ENCODE measurements at places on chromosomes 12 and 14. TPM values are rescaled to one million over a fixed set of nuclear protein-coding genes. Genes with fewer than 3 reads are reported as not detected.

The BBOF1 gene
- 0.51 TPM for total RNA-seq

The CLMN gene
- 0.80 TPM for total RNA-seq

The RAD51AP1 gene
- 34.1 TPM for total RNA-seq

- no peaks in the 10 kb centered on the region for H3K36me3 ChIP-seq
- H3K4me1 ChIP-seq = no peaks in the 10 kb centered on the region
- no peaks in the 10 kb centered on the region for H3K27me3 ChIP-seq
- no peak overlapping the region for H3K27ac ChIP-seq
- DNase-seq = no peak
Observed at GRCh38 chr12:44654646-44655639, 221.2 kb downstream of the NELL2 start.

DNA sequence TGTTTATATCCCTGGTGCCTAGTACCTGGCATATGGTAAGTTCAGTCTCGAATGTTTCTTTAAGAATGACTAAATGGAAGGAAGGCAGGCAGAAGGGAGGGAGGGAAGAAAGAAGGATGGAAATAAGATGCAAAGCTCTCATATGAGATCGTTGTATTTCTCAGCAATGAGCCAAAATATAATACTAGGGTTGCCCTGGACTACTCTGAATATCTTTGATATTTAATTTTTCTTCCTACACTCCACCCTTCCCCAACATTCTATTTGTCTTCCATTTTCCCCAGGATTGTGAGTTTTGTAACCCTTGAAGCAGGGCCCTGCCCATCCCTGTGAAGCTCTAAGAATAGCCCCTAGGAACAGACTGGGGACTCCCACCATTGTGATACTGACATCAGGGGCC lies 43.9 kb downstream of the GUCY2C start:
- no peaks in the 10 kb centered on the region for H3K4me1 ChIP-seq
- H3K27me3 ChIP-seq = peaks cover 7% of the 10 kb centered on the region
- H3K4me3 ChIP-seq = no peak overlapping the region
- H3K36me3 ChIP-seq = no peaks in the 10 kb centered on the region
- H3K27ac ChIP-seq = no peak overlapping the region

- H3K27me3 ChIP-seq = no peaks in the 10 kb centered on the region
- peak overlapping the region; percentile 78 for H3K27ac ChIP-seq
- peak overlapping the region; percentile 97 for H3K4me3 ChIP-seq
- no peak for DNase-seq
- peaks cover 29% of the 10 kb centered on the region for H3K36me3 ChIP-seq
Observed at GRCh38 chr12:121806009-121806545, 2.3 kb downstream of the SETD1B start.

- DNase-seq = no peak
- no peaks in the 10 kb centered on the region for H3K4me1 ChIP-seq
- H3K27me3 ChIP-seq = peaks cover 9% of the 10 kb centered on the region
- H3K27ac ChIP-seq = no peak overlapping the region
- H3K4me3 ChIP-seq = no peak overlapping the region
Observed at GRCh38 chr12:10341892-10342509, 34.3 kb downstream of the KLRD1 start.

GRCh38 chr14:105491366-105491973 lies 424 bp downstream of the TEDC1 start:
- no peaks in the 10 kb centered on the region for H3K27me3 ChIP-seq
- peak; percentile 84 for DNase-seq
- peak overlapping the region; percentile 87 for H3K4me3 ChIP-seq

DNA sequence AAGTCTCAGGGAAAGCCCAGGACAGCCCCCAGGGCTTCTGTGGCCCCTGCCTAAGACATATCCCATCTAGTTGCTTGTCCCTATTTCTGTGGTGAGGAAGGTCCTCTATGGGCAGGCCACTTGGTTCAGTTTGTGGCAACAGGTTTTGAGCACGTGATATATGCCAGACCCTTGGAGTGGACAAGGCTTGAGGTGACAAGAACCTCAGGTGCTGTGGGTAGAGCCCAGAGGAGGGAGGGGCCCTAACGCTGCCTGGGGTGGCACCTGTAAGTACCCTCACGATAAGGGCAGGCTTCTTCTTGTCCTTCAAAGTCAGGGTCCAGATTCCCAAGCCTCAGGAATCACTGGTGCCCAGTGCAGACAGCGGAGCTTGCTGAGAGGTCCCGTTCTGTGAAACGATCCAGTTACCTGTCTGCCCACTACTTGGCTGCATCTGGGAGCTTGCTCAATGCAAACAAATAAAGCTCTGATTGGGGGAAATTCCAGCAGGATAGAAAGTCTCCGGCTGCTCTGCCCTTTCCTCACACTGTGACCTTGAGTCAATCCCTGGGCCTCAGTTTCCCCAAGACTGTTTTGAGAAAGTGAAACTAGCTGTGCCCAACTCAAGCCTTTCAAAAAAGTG lies 47.7 kb upstream of the FAM181A start:
- DNase-seq = no peak
- no peaks in the 10 kb centered on the region for H3K27me3 ChIP-seq
- no peak overlapping the region for H3K4me3 ChIP-seq
- no peak overlapping the region for H3K27ac ChIP-seq
- H3K36me3 ChIP-seq = no peaks in the 10 kb centered on the region

DNA sequence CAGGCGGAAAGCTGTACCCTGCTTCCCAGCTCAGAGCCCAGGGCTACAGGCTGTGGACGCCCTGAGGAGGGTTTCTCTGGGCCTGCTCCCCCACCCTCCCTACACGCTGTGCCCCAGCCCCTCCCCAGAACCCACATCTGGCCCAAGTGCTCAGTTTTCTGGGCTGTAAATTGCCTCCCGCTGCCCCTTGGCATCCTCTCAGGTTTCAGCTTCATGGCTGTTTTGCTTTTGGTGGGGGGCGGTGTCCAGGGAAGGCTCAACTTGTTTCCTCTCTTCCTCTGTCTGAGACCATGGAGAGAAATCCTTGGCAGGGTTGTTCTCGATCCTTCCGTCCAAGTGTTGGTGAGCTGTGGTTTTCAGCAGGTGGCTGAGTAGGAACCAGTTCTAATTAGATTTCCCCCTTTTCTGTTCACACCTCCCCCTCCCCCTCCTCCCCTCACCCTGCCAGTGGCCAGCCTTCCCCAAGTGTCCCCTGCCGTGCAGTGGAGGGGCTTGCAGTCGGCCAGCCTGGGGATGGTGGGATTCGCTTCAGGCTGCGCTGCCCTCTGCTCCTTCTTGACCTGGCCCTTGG lies 61.8 kb downstream of the TSPAN9 start:
- no peak for DNase-seq
- no peak overlapping the region for H3K27ac ChIP-seq
- no peaks in the 10 kb centered on the region for H3K4me1 ChIP-seq
- H3K36me3 ChIP-seq = no peaks in the 10 kb centered on the region

DNA sequence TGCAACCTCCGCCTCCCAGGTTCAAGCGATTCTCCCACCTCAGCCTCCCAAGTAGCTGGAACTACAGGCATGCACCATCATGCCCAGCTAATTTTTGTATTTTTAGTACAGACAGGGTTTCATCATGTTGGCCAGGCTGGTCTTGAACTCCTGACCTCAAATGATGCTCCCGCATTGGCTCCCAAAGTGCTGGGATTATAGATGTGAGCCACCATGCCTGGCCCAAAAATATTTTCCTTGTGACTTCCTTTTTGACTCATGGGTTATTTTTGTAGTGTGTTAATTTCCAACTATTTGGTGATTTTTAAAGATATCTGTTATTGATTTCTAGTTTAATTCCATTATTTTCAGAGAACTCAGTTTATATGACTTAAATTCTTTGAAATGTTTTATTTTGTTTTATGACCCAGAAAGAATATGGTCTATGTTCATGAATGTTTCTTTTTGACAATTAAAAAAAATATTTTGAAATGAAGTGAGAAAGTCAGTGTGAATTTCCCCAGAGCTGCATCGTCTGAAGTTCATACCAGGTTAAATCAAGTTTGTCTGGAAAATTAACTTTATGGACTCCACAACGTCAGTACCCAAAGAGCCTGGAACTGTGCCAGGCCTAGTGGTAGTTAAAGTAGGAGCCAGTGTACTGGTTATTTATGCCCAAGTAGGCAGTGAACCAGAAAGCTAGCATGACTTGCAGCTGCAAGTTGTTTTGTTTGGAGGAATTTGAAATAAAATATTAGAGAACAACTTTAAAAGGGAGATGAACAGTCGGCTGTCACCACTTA lies 2.8 kb upstream of the CDKL1 start:
- peaks cover 5% of the 10 kb centered on the region for H3K36me3 ChIP-seq
- peaks cover 14% of the 10 kb centered on the region for H3K4me1 ChIP-seq
- H3K27me3 ChIP-seq = peaks cover 22% of the 10 kb centered on the region
- DNase-seq = no peak

DNA sequence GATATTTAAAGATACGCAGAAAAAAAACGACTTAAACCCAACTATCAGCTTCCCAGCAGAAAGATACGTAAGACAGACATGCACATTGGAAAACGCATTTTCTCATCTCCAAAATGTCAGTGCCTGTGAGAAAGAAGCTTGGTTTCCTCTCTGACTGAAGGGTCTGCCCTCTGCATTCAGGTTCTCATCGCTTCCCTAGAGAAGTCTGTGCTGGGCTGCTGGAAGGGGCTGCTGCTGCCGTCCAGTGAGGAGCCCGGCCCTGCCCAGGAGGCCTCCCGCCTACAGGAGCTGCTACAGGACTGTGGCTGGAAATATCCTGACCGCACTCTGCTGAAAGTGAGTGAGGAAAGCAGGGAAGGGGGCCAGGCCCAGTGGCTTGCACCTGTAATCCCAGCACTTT lies 4.7 kb upstream of the PFDN5 start:
- H3K27ac ChIP-seq = peak overlapping the region; percentile 75
- DNase-seq = no peak
- no peaks in the 10 kb centered on the region for H3K27me3 ChIP-seq
- no peak overlapping the region for H3K4me3 ChIP-seq
- H3K36me3 ChIP-seq = peaks cover 45% of the 10 kb centered on the region
- peaks cover 16% of the 10 kb centered on the region for H3K4me1 ChIP-seq

DNA sequence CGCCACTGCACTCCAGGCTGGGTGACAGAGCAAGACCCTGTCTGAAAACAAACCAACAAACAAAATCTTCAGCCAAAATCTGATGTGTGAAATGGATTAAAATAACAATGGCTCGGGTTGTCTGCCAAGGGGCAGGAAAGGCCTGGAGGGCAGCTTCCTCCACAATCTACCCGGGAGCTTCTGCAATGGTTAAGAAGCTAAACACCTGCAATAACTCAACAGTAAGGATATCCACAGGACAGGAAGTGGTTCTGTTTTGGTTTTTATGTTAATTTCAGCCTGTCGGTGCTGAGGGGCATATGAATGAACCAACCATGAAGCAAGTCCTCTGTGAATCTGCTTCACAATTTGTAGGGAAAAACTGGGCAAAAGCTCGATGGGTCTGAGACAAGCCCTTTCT lies 34.4 kb downstream of the RAD52 start:
- no peaks in the 10 kb centered on the region for H3K27me3 ChIP-seq
- DNase-seq = no peak
- peaks cover 18% of the 10 kb centered on the region for H3K4me1 ChIP-seq

Measured in activated T-helper 1 cell treated with anti-CD3 and anti-CD28 coated beads, Interleukin-12 subunit alpha, Interleukin-12 subunit beta, Interleukin-2, Interleukin-4 antibody, amounts not matched to agents 30 ng/mL and 10 ng/mL and 1 ng/mL, durations not matched to agents 14 hours and 24 hours and 36 hours (primary cell).